Skin of body (tissue), 3 donors: ENCODE measurements at places on chromosomes 4 and X. TPM values are rescaled to one million over a fixed set of nuclear protein-coding genes. Genes with fewer than 3 reads are reported as not detected.

GRCh38 chrX:79564362-79564761 lies 197.2 kb upstream of the ITM2A start:
- no peak for DNase-seq

DNA sequence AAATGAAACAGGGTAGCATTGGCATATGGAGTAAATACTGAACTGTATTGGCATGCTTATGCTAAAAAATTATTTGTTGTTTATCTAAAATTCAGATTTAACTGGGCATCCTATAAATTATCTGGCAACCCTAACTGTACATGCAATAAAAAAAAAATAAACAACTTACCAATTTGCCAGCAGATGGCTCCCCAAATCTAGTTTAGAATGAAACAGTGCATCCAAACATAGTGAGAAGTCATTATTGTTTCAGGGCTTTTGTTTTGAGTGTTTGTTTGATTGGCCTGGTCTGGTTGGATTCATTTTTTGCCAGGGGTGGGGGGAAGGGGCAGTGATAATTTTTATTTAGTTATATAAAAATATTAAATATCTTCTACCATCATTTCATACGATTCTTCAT lies 12.8 kb upstream of the NSUN7 start:
- DNase-seq, result peak; percentile 32

DNA sequence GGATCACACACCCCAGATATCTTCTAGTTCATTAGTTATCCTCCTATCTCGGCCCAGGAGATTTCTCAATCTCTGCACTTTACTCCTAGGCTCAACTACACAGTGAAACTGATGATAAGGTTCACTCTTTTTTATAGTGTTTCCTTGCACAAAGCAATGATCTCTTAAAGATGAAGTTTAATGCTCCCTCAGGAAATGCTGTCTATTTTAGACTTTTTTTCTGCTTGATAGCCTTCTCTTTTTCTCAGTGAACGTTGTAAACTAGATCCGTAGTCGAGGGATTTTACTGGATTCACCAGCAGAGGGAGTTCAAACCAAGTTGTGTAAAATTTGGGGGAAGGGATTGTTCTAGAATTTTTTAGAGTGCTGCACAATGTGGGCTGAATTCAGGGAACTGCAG lies 269.6 kb downstream of the GBA3 start:
- no peak for DNase-seq

GRCh38 chr4:17934286-17934685 lies 87.3 kb downstream of the LCORL start:
- DNase-seq, result no peak

- DNase-seq, result no peak
These were observed 122.5 kb downstream of the ADAMTS3 start for GRCh38 chr4:72446353-72447055.

DNA sequence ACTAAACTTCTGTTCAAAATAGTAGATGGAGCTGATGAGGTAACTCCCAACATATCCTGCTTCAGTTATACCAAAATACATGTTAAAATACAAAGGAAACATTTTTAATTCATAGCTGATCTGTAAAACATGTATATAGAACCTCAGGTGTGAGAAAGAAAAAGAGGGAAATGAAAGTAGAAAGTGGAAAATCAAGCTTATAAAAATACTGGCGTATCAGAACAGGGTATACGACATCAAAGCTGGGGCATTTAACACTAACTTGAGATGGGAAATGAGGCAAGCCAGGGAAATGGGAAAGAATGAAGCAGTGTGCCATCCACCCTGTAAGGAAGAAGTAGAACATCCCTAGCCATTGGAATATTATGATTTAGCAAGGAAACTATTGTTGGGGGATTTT lies 767.5 kb downstream of the DMD start:
- no peak for DNase-seq

DNA sequence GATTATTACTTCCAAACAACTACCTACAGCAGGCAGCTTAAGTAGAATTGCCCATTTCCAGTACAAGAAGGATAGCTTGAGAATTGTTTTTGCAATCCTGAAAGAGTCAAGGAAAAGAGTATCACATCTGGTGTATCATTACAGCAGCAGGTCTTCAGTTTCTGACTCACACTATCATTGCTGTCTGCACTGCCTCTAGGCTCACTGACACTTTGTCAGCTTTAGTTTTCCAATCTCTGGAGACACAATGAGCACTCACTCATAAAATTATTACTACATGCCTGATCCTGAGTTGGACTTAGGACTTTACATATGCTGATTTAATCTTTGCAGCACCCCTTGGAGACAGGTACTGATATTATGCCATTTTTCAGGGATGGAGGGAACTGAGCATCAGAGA lies 244.6 kb upstream of the BOD1L1 start:
- DNase-seq, result no peak

DNA sequence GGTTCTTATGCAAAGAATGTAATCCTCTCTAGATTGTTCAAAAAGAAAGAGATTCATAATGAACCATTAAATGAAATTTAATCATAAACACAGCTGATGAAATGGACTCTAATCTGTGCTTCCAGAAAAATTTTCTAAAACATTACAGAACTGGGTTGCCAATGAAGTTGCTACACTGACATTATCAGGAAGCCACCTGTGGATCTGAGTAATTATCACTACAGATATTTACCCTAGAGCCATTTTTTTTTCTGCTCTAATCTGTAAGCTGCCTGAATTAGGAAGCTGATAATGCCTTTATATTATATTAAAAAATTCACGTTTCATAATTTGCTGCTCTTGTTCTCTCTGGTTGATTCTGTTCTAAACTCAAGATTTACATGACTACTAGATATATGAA lies 380.1 kb downstream of the GRIA2 start:
- DNase-seq, result no peak

DNA sequence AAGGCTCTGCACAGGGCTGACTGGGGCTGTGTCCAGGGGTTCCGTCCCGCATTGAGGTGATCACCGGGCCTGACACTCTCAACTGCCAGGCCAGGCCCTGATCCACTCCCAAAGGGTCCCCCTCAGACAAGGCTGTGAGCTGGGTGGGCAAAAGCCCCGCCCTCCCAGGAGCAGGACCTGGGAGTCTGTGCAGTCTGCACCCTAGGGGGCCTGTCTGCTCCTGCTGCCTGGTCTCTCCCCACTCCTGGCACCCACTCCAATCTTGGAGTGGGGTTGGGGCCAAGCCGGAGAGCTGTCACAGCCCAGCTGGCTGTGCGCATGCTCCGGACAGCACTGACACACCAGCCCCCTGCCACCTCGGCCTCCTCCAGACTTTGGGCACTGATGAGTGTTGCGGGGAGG lies 9.4 kb upstream of the SPP1 start:
- no peak for DNase-seq

DNA sequence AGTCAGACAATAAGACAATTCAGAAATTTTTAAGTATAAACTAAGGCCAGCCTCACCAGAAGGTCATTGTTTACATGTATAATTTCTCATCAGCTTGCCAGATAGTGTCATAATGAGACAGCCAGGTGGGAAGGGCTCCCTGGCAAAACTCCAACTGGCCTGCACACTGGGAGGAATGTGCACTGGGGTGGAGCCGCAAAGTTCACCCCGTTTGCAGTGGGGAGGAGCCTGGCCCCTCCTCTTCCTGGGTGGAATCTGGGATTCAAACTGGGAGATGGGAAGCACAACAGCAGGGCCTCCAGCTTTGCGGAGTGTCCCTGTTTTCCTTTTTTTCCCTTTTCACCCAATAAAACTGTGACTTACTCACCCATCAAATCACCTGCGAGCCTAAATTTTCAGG lies 329.9 kb downstream of the SMARCA1 start:
- DNase-seq, result no peak

- DNase-seq, result no peak
These were observed 30.3 kb downstream of the FHIP1A start for GRCh38 chr4:151439320-151439719.

- no peak for DNase-seq
These were observed 101.4 kb upstream of the RAB40AL start for GRCh38 chrX:102835504-102836146.

DNA sequence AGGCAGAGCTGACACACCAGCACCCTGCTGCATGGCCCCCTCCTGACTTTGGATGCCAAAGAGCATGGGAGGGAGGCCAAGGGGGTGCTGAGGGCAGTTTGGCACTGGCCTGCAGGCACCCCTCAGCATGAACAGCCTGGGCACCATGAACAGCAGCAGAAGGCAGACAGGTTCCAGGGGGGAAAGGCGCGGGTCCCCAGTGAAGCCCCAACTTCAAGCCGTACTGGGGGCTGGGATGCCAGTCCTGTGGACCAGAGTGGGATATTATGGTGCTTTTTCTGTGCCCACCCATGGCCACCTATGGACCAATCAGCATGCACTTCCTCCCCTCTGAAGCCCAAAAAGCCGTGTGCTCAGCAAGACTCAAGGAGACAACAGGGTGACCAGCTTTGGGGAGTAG lies 389.9 kb downstream of the TEX13C start:
- no peak for DNase-seq

DNA sequence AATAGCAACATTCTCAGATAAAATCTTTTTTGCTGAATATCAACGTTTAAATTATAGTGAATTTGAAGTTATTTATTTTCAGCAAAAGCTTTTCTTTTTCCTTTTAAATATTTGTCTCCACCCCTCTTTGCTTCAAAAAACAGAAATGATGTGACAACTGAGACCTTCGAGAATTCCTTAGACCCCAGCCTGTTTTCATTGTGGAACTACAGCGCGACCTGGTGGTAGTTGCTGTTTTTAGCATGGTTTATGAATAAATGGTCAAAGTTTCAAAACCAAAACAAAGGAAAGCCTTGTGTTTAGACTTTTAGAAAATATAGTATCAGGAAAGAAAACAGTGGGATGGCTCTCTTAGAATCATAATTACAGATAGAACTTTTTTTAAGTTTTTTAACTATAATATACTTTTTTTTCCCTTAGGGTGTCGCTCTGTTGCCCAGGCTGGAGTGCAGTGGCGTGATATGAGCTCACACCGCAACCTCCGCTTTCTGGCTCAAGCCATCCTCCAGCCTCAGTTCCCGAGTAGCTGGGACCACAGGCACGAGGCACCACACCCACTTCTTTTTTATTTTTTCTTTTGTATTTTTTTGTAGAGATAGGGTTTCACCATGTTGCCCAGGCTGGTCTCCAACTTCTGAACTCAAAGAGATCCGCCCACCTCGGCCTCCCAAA lies 26.8 kb upstream of the TMEM184C start:
- DNase-seq, result peak; percentile 83

DNA sequence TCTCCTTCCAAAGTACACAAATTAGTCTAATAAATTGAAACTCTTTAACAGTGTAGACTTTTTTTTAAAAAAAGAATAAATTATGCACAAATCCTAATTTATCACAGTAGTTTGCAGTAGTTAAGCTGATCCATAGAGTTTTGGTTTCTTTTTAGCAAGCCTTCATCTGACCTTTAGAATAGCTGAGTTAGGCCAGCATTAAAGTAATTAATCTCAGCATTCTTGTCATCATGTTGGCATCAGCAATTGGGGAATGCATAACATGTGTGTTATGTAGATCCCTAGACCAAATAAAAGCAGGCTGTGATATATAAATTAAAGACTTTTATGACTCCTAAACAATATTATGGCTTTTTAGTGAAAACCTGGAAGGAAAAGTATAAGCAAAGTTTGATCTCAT lies 426.5 kb upstream of the PABPC4L start:
- no peak for DNase-seq

DNA sequence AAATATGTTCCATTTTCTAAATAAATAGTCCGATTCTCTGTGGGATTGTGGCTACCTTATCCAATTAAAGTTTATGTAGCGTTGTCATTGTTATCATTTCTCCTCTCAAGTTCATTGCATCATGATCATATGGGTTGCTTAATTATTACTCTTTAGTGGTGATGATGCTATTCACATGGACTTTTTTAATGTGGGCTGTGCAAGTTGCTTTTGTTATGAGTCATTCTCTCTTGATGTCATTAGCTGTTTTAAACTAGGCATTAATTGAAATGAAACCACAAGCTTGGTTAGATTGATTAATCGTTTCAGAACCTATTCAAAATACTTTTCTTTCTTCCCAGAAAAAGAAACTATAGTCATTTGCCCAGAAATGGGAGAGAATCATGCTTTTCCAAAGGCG lies 38.2 kb downstream of the NHS start:
- no peak for DNase-seq

DNA sequence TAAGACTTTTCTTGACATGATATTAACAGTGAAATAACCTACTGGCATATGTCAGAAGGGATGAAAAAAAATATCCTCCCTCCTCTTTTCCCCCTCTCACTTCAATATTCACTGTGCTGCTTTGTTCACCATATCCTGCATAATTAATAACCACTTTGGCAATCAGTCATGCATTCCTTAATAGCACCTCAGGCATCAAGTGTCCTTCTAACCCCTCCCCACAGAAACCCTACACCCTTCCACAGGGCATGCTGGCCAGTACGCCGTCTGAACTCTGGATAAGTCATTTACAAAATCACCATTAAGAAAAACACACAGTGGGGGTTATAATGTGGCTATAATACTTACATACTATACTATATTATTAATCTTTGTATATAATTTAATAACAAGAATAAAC lies 165.9 kb downstream of the PDGFC start:
- DNase-seq, result no peak

- DNase-seq, result peak; percentile 21
These were observed 3.0 kb upstream of the CITED1 start for GRCh38 chrX:72308566-72309296.

DNA sequence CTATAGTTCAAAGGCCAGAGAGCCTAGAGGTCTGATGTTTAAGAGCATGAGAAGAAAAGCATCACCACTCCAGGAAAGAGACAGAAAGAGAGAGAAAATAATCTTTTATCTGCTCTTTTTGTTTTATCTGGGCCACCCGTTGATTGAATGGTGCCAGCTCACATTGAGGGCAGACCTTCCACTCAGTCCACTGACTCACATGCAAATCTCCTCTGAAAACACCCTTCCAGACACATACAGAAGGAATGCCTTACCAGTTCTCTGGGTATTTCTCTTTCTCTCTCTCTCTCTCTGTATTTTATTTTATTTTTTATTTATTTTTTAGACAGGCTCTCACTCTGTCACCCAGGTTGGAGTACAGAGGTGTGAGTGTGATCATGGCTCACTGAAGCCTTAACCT lies 252.5 kb downstream of the DTHD1 start:
- no peak for DNase-seq

GRCh38 chr4:91057871-91058270 lies 930.7 kb downstream of the CCSER1 start:
- DNase-seq, result no peak

- no peak for DNase-seq
These were observed 7.3 kb upstream of the DHRSX start for GRCh38 chrX:2507904-2508627.

Gene TRAM1L1
- 3.2 TPM for total RNA-seq

Gene BANK1
- 1.8 TPM for total RNA-seq

Gene HSFX4
- not detected for total RNA-seq

Gene ZNF157
- 0.49 TPM for total RNA-seq

Gene SMIM43
- 0.30 TPM for total RNA-seq

Gene HDAC6
- total RNA-seq, result 58.6 TPM

Gene CSAG1
- total RNA-seq, result not detected

Gene RAB9B
- total RNA-seq, result 4.8 TPM

Gene AFM
- total RNA-seq, result not detected

Gene KCNE5
- 1.8 TPM for total RNA-seq

Gene FAM9B
- total RNA-seq, result not detected

Gene LRP2BP
- total RNA-seq, result 1.9 TPM

Gene BMP2K
- total RNA-seq, result 48.3 TPM

Gene MPP1
- total RNA-seq, result 34.6 TPM

Gene PIR
- 4.6 TPM for total RNA-seq
